Esophagus squamous epithelium (tissue), 5 donors: ENCODE measurements at places on chromosomes 1 and 21.

DNA sequence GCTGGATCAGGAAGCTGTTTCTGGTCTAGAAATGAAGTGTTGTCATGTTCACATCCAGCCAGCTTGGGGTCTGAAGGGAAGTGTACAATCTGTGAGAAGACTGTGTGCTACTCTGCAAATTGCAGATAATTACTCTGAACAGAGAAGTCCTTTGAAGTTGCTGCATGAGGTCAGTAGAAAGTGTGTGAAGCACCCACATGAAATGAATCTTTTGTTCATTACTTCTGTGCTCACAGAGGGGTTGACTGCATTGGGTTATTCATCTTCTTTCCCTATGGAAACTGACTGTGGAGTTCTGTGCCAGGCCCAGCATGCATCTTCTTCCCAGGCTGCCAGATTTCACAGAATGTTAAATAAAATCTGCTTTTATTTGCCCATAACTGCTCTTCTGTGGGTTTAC, 47.1 kb downstream of the CTH start:
- no peak for DNase-seq

DNA sequence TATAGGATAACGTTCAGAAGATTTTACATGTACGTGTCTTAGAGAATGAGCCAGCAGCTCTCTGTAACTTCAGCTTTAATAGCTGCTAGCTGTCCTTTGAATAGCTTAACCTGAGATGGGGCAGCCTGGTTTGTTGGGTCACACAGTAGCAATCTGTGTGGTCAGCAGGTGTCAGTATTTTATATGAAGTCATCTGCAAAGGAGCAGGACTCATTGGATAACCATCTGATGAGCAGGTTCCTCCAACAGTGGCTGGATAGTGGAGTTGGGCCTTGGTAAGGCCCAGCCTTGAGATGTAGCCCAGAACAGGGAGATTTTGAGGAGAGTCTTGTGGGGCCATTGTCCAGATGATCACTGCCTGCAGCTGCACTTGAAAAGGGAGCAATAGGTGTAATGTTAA, 6.4 kb downstream of the GSTM5 start:
- DNase-seq: no peak

- DNase-seq: no peak
Measured at GRCh38 chr1:67983867-67984266, 66.6 kb downstream of the DIRAS3 start.

GRCh38 chr1:44261171-44261817, 48.0 kb downstream of the DMAP1 start:
- DNase-seq: no peak

- DNase-seq: no peak
Measured at GRCh38 chr1:74713849-74714248, 19.0 kb downstream of the CRYZ start.

GRCh38 chr1:164504749-164505148, 54.2 kb upstream of the PBX1 start:
- no peak for DNase-seq

GRCh38 chr1:6241887-6242740, 1.9 kb upstream of the HES3 start:
- DNase-seq: no peak

- DNase-seq: no peak
Measured at GRCh38 chr1:174165471-174166137, 6.3 kb downstream of the RABGAP1L start.

DNA sequence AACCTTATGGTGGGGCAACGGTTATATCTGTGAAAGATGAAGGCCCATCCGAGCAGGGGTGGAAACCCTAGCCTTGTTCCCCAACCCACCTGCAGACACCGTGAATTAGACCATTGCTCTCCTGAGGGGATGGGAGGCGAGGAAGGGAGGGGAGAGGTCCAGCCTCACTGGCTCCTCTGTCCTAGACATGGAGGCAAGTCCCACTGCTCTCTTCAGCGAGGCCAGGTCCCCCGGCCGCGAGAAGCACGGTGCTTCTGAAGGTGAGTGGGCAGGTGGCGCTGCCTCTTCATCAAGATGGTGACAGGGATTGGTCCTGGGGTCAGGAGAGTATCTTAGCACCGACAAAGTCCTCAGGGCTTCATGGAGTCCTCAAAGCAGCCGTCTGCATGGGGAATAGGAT, 59.3 kb downstream of the VWA5B1 start:
- DNase-seq: no peak
